PC-3 (cell line): ENCODE measurements at places on chromosomes 5 and 9.

- DNase-seq, result no peak
These were observed 41.7 kb upstream of the EFNA5 start for GRCh38 chr5:107712359-107712870.

- no peak for DNase-seq
These were observed 481.4 kb downstream of the CDK5RAP2 start for GRCh38 chr9:120098584-120098983.

- DNase-seq, result no peak
These were observed 11.8 kb upstream of the TCOF1 start for GRCh38 chr5:150345716-150346115.

GRCh38 chr5:108212775-108213346 lies 169.0 kb downstream of the FBXL17 start:
- peak; percentile 75 for DNase-seq

DNA sequence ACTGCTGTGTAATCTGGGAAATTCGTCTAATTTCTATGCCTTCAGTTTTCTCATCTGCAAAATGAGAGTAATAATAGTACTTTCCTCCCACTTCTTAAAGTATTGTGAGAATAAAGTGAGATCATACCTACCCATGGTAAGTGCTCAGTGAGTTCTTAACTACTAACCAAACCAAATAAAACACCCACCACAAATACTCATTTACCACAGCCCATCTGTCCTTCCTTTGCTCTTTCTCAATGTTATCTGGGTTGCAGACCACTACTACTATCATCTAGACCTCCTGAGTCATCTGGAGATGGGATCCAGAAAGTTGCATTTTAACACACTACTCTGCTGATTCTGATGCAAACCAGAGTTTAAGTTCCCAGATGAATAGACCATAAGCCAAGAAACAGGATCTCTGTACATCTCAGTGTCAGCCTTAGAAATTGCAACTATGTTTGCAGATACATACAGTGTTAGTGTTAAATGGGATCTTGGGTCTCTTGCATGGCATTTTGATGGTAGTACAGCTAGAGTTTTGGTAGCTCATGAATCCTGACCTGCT lies 105.4 kb upstream of the ATP10B start:
- no peak for DNase-seq

DNA sequence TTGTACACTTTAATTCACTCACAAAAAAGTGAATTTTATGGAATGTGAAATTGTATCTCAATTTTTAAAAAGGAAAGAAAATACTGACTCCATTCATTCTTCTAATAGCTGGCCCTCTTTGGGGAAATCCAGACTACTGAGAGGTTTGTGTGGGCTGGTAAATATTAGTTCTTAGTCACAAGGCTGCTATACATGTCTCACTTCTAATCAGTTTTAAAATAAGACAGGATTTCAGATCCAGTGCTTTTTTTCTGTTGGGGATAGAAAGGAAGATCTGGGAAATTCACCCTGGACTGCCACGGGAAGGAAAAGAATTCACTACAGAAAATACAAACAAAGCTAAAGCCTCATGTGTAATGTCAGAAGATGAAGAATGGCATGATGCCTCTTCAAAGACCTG lies 32.7 kb upstream of the ADAMTSL1 start:
- DNase-seq, result no peak

DNA sequence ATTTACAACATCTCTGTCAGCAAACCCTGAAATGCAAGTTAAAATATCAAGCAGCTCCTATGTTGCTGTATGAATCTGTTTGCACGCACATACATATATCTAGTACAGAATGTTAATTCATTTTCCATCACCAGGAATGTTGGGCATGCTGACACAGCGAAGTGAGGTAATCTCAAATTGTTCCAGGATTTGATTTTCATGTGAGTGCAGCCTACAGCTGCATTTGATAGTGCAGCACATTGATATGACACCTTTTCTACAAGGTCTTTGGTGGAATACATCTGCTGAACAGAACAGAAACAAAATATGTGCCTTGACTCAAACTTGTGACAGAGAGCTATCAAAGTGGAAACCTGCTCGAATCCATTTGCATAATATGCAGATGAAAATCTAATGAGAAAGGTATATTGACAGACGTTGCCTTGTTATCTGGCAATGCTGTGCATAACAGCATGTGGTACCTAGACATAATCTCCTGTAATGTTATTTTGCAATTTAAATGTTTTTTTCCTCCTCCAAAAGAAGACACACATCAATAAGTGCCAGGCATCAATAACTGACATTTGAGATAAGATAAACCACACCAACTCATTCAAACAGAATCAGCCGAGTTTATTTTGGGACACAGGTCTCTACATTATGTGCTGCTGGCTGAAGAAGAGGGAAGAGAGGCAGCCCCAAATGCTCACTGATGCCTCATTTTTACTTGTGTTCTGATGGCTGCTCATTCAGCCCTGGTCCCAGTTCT lies 512.2 kb downstream of the ZNF608 start:
- DNase-seq, result no peak

DNA sequence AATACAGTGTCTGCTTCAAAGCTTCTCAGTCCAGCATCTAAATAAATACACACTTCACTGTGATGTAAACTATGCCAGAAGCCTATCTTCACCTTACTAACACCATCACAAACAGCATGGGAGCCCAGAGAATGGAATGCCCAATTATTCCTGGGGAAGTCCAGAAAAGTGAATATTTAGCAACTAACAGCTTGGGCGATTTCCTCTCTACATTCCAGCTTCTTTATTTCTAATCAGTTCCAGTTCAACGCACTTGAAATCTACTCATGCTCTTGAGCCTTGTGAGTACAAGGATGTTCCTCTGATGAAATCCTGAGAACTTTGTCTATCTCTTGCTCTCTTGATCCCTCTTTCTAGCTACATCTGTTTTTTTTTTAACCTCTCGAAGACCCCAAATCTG lies 100.4 kb upstream of the C9orf72 start:
- DNase-seq, result no peak

GRCh38 chr9:17319864-17320263 lies 185.0 kb downstream of the CNTLN start:
- DNase-seq, result no peak
